ENCODE measurements at places on chromosomes 2 and 18.

DNA sequence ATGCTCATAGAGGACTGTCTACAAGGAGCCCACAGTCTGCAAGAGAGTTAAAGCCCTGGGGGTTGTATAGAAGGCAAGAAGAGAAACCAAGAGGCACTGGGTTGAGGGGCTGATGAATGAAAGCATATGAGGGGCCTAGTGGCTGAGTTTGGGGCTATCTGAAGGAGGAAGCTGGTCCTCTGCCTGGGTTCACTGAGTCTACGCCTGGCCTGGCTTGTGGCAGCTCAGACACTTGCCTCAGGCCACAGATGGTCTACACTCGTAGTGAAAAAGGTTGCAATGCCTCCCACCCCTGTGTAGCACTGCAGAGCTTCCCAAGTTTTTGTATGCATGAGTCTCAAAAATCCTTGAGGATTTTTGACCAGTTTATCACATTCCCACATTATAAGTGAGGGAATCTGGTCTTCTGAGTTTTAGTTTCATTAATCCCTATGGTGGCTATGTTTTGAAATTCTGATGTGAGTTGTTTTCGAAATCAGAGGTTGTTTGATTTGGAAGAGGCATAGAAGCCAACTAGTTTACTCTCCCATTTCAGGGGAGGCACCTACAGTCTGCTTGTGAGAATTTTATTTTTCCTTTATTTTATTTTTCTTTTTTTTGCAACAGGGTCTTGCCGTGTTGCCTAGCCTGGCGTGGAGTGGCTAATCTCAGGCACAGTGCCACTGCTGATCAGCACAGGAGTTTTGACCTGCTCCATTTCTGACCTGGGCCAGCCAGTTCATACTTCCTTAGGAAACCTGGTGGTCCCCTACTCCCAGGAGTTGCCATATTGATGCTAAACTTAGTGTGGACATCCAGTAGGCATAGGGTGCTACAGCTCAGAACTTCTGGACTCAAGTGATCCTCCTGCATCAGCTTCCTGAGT is 10.0 kb downstream of the MYCN start:
- no peak for DNase-seq

- DNase-seq = no peak
Measured at GRCh38 chr2:26114151-26114550, 58.7 kb upstream of the GAREM2 start.

GRCh38 chr2:27495840-27496356 is 741 bp upstream of the GCKR start:
- DNase-seq = no peak

DNA sequence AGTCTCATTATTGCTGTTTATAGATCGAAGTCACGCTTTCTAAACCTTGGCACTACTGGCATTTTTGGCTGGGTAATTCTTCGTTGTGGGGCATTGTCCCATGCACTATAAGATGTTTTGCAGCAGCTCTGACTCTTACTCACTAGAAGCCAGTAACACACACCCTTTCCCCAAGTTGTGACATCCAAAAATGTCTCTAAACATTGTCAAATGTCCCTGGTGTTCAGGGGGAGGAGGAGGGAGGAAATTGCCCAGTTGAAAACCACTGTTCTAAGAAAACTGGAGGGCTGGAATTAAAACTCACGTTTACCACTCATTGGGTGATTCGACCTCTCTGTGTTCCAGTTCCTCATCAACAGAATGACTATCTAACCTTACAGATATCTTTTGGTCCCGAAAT is 115.7 kb upstream of the KLF7 start:
- DNase-seq = no peak

DNA sequence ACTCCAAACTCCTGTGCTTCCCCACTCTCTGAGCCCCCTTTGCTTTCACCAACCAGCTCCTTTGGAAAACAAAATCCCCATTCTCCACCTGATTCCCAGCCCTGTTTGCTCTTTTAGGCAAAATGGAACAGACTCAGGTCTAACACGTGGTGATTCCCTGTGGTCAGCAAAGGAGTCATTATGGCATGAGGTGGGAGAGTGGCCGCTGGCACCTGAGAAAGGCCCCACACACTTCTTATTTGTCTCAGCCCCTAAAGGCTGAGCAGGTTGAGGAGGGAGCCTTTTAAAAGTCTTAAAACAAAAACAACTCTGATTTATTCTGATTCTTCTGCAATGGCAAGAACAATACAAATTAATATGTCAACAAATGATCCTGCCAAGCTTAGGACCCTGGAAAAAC is 401.2 kb downstream of the TNS1 start:
- no peak for DNase-seq

- no peak for DNase-seq
Measured at GRCh38 chr18:75316826-75317225, 106.2 kb downstream of the TSHZ1 start.
